ENCODE measurements at places on chromosomes 16 and 17. TPM values are rescaled to one million over a fixed set of nuclear protein-coding genes. Genes with fewer than 3 reads are reported as not detected.
A peak's percentile ranks its signal among the peaks of the same experiment; 100 is the strongest.

The CACNA1H gene
- 38.1 TPM for total RNA-seq

The MLKL gene
- total RNA-seq = 0.58 TPM

The NAGS gene
- 2.1 TPM for total RNA-seq

The KRT12 gene
- not detected for total RNA-seq

The UNC13D gene
- 7.4 TPM for total RNA-seq

The PIGL gene
- 26.5 TPM for total RNA-seq

The PIRT gene
- 0.38 TPM for total RNA-seq

GRCh38 chr17:14460516-14461226, 159.8 kb downstream of the HS3ST3B1 start:
- DNase-seq = no peak

DNA sequence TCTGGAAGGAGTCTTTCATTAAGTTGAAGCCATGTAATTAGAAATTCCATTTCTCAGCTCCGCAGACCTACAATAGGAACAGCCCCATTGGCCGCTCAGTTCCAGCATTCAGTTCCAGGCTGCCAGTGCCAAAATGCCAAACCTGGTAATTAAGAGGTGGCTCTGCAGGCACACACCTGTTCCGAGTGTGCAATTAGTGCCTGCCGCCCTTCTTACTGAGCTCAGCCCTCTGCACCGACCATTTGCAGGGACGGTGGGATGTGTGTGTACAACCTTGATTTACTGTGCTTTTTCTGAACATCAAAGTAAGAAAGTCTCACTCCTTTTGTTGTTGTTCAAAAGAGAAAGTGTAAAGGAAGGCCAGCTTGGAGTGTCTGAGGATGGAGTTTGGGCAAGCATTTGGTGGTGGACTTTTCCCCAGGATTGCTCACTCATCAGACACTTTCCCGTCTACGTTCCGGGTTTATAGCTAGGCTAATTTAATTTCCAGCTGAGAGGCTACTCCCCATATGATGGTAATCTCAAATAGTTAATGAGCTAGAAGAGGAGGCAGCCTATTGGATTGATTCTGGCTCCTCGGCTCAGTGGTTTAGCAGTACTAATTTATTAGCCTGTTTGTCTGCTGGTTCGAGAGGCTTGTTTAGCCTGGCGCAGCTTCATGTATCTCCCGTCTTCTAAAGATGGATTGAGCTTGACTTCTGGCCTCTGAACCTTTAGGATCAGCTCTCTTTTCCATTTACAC, 20.0 kb downstream of the HS3ST3B1 start:
- DNase-seq = no peak

- DNase-seq = no peak
Measured at GRCh38 chr17:78355045-78355641, 4.7 kb downstream of the SOCS3 start.

- DNase-seq = no peak
Measured at GRCh38 chr16:66376577-66377305, 10.2 kb downstream of the CDH5 start.

- peak; percentile 87 for DNase-seq
Measured at GRCh38 chr17:64505340-64506200, 519 bp downstream of the DDX5 start.

DNA sequence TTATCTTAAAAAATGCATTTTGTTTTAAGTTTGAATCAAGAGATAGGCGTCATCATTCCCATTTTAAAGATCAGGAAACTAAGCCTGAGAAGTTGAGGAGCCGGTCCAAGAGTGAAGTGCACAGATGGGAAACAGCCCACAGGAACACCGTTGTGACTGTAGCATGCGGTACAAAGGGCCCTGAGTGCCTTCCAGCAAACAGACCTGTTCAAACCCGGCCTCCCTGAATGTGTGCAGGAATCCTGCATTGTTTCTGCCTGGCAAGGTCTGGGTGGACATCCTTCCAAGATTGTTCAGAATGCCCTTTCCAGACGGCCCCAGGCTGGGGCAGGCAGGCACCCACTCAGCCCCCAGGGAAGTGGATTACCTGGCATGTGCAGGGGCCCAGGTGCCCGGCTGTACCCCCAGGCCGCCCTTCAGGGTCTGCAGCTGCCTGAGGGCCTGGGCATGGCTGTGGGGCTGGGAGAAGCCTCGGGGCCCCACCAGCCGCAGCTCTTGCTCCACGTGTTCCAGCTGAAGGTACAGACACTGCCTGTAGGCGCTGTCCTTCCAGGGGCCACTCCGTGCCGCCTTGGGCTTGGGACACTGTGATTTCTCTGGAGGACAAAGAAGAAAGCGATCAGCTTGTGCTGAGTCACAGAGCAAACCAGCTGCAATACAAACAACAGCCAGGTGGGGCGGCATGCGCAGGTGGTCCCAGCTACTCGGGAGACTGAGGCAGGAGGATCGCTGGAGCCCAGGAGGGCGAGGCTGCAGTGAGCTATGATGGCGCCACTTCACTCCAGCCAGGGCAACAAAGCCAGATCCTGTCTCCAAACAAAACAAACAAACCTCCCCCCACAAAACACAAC, 45.0 kb upstream of the GCSH start:
- DNase-seq = no peak

DNA sequence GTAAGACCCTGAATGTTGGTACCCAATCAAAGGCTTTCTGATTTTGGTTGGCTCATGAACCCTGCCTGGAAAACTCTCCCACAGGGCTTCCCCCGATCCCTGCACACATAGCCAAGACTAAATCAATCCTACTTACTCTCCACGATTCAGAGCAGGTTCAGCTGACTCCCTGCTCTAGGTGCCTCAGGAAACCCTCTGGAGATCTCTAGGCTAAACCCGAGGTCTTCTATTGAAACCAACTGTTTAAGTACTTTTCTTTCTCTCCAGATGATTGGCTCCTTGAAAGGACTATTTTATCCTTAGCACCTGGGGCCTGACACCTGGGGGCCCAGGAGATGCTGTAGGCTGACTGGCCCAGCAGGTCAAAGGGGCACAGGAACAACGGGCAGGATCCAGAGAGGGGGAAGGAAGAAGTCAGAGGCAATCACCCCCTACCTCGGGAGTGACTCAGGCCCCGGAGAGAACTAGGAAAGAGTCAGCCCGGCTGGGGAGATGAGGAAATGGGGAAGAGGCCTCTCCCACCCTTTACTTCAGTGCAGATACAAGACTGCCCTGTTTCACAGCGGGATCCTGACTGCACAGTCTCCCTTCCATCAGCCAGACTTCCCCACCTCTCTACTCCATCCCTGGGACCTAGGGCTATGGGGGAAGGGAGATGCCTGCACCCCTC, 2.0 kb downstream of the TBC1D10B start:
- no peak for DNase-seq

DNA sequence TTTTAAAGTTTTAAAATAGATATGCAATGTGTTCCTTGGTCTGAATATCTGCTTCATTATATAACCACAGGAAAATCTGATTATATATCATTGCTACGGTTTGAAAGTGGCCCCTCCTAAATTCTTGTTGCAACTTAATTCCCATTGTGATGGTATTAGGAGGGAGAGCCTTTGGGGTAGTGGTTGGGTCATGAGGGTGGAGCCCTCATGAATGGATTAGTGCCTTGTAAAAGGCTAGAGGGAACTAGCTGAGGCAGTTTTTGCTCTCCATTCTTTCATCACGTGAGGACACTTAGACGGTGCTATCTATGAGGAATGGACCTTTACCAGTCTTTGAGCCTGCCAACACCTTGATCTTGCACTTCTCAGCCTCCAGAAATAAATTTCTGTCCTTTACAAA, 7.6 kb downstream of the ABCA6 start:
- DNase-seq = no peak

DNA sequence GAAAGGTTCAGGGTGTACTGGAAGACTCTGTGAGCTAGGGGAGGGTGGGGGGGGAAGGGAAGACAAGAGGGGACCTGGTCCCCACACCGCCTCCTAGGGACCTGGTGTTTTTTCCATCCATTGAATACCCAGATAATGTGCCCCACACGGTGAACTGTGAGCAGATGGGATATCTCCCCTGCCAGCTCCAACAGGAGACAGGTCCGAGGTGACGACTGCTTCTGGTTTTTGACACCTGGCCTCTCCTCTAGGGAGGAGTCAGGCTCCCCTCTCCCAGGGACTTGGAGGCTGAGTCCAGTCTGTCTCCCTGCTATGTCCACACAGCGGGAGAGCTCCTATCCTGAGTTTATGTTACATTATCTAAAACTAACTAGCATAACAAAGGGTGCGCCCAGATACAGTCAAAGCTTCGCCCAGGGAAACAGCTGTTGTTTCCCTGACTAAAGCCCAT, 1.8 kb downstream of the MARVELD3 start:
- no peak for DNase-seq

DNA sequence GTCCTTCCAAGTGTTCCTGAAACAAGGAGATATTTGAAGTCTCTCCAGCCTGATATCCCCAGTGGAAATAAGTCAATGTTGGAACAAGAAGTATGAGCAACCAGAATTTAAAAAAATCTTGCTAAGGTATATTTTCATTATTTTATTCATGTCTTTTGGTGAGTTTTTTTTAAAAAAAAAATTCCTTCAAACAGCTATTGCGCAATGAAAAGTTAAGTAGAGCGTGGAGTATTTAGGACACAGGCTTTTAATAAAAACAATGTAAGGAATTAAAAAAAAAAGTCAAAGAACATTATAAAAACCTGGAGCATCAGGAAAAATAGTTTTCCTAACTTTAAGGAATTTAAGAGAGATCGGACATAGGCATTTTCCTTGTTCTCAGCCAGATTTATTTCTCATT, 940.4 kb downstream of the KCNJ2 start:
- no peak for DNase-seq

GRCh38 chr16:28597692-28598261, 927 bp upstream of the SULT1A2 start:
- DNase-seq = no peak

- no peak for DNase-seq
Measured at GRCh38 chr16:67713647-67714273, 5.4 kb downstream of the GFOD2 start.

DNA sequence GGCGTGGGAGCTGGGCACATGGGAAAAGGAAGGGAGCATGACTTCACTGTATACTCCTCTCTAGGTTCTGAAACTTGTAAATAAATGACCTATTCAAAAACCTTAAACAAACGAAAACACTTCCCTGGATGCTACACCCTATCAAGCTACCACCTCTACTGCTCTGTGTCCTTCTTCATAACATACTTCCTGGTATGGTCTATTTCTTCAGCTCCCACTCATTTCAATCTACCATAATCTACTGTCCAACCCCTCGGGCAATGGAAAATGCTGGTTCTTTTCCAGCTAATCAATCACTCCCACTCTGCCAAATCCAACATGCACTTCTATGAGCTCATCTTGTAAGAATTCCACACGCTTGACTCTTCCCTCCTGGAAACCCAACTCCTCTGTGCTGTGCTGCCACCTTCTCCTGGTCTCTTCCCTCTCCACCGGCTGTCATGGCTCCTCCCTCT, 42.4 kb downstream of the AMFR start:
- no peak for DNase-seq

- DNase-seq = no peak
Measured at GRCh38 chr16:26733710-26734109, 333.0 kb upstream of the C16orf82 start.

GRCh38 chr16:81798311-81799137, 19.4 kb downstream of the PLCG2 start:
- no peak for DNase-seq

GRCh38 chr16:69410219-69410990, 14.0 kb upstream of the CYB5B start:
- DNase-seq = no peak

Measured in type B pancreatic cell (in vitro differentiated cells).